ENCODE measurements at places on chromosomes 3 and 15.
A peak's percentile ranks its signal among the peaks of the same experiment; 100 is the strongest.

DNA sequence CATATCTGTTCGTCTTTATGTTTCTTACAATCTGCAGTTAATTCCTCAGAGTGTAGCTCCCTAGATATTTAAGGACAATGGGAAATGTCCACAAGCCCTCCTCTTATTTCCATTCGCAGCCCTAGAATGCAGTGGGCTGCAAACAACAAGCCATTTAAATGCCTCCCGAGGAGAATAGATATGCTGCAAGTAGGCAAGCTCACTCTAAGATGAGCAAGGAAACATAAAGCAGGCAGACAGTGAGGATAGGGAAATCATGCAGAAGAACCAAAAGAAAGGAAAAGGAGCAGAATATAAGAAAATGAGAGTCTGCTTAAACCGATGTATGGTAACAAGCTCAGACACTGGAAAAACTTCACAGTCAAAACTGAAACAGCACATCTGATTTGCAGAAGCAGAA lies 561.9 kb downstream of the GBE1 start:
- no peak for DNase-seq

DNA sequence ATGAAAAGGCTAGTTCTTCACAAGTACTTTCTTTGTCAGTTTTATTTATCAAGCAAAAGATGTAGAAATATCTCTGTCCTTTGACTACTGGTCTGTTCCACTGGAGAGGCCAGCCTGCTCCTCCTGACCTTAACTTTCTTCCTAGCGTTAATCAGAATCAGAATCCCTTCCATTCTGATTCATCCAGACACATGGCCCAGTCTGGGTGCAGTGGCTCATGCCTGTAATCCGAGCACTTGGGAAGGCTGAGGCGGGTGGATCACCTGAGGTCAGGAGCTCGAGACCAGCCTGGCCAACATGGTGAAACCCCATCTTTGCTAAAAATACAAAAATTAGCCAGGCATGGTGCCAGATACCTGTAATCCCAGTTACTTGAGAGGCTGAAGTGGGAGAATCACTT lies 32.0 kb upstream of the MANF start:
- DNase-seq, result no peak

GRCh38 chr15:42720071-42720470 lies 16.9 kb downstream of the CDAN1 start:
- DNase-seq, result no peak

GRCh38 chr3:71843071-71843470 lies 58.1 kb upstream of the PROK2 start:
- peak; percentile 66 for DNase-seq

DNA sequence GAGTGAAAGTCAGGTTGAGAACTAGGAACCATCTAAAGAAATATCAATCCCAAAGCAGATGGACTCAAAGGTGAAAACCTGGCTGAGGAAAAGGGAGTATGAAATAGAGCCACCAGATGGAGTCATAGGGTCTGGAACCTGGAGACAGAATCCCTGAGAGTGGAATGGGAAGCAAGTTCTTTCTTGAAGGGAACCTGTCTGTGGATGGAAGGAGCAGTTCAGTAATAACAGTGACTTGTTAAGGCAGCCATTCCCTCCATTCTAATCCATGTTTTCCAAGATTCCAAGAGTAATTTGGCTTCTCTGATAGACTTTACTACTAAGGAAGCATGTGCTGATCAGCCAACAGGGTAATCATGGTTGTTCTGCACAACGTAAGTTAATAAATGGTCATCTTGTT lies 22.5 kb upstream of the AQP9 start:
- DNase-seq, result no peak

DNA sequence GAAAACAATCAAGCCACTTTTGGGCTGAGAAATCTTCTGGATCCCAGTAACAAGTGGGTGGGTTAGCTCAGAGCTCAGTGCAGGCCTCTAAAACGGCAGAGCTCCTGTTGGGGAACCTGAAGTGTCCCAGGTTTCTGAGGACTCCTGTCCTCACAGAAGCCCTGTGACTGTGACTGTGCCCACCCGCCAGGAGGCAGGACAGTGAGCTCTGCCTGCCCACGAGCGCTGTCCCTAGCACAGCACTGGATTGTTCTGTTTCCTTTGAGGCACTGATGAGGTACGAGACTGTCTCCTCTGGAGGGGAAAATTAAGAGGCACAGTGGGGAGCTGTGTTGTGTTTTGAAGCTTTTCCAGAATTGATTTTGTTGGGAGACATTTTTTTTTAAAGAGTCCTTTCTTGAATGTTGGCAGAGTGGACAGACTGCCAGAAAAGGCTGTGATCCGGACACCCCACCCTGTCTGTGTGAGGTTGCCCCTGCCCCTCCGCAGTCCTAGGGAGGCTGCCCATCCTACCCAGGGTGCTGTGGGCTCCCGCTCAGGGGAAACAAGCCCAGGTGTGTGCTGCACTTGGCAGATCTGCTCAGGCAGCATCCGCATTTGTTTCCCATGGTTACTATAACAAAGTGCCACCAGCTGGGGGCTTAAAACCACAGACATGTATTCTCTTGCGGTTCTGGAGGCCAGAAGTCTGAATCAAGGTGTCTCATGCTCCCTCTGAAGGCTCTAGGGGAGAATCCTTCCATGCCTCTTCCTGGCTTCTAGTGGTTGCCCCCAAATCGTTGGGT lies 66.6 kb upstream of the LARS2 start:
- no peak for DNase-seq

DNA sequence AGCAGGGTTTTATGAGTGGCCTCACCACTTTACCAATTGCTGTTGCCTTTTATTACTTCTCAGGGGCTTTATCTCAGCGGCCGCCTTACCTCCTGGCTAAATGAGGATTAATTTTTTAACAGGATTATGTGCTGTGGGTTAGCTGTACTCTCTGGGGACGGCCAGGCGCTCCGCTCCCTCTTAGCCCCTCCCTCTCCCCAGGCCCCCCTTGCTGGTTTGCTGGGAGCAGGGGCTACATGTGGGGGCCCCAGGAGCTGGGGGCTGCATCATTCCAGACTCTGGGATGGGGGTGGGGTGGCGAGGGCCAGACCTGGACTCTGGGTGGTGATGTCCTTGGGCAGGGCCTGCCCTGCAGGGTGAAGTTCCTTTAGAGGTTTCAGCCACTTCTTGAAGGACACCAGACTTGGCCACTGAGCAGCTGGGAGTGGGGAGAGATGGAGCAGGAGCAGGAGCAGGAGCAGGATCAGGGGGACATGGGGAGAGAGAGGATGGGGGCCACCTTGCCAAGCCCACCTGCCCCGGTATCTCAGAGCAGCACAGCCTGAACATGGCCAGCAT lies 196.1 kb downstream of the GOLGA6L6 start:
- peak; percentile 89 for DNase-seq

GRCh38 chr15:92025706-92026270 lies 172.3 kb downstream of the SLCO3A1 start:
- no peak for DNase-seq

- DNase-seq, result no peak
Observed at GRCh38 chr15:92533298-92533697, 122.3 kb downstream of the FAM174B start.

- DNase-seq, result no peak
Observed at GRCh38 chr3:146163584-146163983, 2.6 kb upstream of the PLOD2 start.

- no peak for DNase-seq
Observed at GRCh38 chr3:167166594-167167253, 213.4 kb downstream of the ZBBX start.

DNA sequence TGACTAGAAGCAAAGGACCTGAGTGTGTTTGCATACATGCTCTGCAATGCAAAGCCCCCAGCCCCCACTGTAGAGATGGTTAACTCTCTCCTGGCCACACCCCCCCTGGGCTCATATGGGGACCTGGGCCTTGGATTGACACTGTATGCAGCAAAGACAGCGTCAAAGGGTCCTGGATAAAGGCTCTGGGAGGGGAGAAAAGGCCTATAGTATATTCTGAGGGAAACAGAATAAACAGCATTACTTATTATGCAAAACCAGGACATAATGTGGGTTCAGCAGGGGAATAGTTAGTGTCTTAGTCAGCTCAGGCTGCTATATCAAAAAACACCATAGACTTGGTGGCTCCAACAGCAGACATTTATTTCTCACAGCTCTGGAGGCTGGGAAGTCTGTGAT lies 158.7 kb downstream of the APBA2 start:
- DNase-seq, result no peak

- peak; percentile 45 for DNase-seq
Observed at GRCh38 chr15:86919581-86919980, 839.9 kb downstream of the AGBL1 start.

- DNase-seq, result no peak
Observed at GRCh38 chr3:2714834-2715233, 395.3 kb downstream of the IL5RA start.

DNA sequence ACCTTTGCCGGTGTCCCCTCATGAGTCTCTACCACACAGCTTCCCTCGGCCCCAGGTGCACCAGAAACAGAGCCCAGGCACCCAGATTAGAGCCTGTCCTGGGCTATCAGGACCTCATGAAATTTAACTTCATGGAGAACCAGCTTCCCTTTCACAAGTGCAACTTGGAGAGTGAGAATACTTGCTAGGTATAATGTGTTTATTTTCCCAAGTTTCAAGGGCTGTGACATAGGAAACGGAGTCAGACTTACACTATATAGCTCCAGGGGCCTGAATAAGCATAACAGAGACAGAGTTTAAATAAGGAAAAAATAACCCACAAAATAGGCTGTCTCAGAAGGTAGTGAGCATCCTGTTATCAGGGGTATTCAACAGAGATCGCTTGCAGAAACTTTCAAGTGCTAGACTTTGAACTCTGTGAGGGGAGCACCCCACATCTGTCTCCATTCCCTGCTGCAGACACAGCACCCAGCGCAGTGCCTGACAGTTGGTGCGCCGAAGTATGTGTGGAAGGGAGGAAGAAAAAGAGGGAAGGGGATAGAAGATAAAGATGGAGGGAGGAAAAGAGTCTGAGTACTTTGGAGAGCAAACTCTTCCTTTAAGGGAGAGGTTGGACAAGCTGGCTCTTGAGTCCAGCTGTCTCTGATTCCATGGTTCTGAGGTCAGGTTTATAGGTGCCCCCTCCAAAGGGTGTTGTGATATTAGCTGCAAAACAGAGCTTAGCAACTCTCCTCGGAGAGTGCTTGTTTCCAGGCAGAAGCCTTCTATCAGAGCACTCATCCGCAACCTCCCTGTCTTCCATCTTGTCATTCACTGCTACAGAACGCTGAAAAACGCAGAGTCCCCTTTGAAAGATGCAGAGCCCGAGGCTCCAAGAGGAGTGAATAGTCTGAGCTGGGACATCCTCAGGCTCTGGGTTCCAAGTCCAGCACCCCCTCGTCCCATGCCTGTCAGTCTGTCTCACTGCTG lies 84.8 kb downstream of the CPN2 start:
- DNase-seq, result no peak

- no peak for DNase-seq
Observed at GRCh38 chr3:3951071-3951470, 151.8 kb downstream of the LRRN1 start.

- no peak for DNase-seq
Observed at GRCh38 chr15:66595931-66596545, 30.2 kb upstream of the LCTL start.

DNA sequence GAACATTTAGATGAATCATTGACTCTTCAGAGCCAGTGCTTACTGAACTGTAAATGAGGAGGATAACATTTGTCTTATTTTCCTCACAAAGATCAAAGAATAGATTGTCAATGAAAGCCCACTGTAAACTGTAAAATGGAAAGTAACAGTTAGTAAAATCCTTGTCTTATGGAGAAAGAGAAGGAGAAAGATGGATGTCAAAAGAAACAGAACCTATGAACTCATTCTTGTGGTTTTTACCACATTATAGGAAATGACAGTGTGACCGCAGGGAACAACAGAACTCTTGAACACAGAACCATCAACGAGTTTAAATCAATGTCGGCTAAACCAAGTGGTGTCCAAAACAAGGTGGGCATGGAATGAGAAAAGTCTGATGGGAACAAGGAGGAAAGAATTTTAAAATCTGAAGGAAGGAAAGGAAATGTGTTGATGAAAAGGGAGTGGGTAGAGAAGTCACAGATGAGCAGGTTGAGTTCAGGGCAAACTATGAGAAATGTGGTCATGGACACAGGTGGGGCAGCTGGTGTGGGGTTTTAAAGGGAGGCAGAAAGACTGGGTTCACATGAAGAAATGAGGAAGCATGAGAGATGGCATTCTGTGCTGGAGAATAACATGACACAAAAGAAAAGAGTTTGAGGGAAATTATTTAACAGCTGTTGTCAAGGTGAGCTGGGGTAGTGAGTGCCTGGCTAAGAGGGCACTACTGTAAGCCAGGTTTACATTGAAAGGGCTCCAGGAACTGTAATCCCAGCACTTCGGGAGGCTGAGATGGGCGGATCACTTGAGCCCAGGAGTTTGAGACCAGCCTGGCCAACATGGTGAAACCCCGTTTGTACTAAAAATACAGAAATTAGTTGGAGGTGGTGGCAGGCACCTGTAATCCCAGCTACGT lies 42.4 kb upstream of the ETV5 start:
- no peak for DNase-seq

DNA sequence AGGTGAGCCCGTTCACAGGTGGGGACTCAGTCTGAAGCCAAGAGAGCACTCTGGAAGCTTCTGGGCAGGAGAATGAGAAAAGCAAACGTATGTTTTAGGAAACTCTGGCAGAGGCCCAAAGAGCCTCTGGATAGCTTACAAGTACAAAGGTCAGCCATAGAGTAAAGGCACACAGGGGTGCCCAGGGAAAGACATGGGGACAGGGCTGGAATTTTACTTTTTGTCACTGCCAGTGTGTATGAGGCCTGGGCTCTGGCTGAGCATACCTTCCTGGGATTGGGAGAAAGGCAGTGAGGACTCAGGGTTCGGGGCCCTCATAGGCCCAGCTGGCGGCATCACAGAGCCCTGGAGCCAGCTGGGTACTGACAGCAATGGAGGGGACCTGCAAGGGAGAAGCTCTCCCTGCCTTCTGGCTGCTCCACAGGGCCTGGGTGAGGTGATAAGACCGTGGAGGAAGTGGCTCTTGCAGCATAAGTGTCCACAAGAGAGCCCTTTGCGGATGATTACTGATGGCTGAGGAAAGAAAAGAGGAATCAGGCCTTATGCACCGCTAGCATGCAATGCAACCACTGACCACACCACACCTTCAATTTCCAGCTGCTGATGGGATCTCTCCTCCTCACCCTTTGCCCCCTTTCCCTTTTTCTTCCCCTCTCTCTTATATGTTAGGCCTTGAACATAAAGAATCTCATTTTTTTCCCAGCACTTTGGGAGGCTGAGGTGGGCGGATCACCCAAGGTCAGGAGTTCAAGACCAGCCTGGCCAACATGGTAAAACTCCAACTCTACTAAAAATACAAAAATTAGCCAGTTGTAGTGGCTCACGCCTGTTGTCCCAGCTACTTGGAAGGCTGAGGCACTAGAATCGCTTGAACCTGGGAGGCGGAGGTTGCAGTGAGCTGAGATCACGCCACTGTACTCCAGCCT lies 25.1 kb upstream of the BCL2L10 start:
- no peak for DNase-seq

- DNase-seq, result no peak
Observed at GRCh38 chr15:101373577-101373976, 78.5 kb upstream of the SNRPA1 start.
